Posterior cingulate gyrus (tissue), 11 donors: ENCODE measurements at places on chromosomes 7 and 10.

- no peak for DNase-seq
These were observed 11.5 kb downstream of the IKZF1 start for GRCh38 chr7:50315739-50316671.

- DNase-seq: peak; percentile 34
These were observed 14.6 kb upstream of the PWWP2B start for GRCh38 chr10:132382231-132382922.

DNA sequence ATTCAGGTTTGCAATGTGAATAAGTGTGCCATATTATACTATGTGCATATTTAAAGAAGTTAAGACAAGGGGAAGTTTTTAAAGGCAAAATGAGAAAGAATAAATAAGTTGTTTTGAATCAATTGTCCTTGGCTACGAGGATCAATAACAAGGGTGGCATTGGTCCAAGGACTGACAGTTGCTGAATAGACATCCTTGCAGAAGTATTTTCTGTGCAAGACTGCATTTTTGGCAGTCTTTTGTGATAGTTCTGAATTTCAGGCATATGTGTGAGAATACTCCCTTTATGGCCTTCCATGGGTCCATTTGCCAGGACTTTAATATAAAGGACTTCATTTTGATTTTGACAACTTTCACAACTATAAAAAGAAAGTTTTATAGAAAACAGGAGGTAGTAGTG, 5.4 kb upstream of the LIPA start:
- DNase-seq: no peak

GRCh38 chr10:34275626-34276130, 539.4 kb downstream of the PARD3 start:
- no peak for DNase-seq

- DNase-seq: no peak
These were observed 147.1 kb downstream of the PLXNA4 start for GRCh38 chr7:132429181-132429580.

- DNase-seq: no peak
These were observed 25.6 kb downstream of the VSTM4 start for GRCh38 chr10:49089557-49090188.

GRCh38 chr10:17169803-17170202, 31.7 kb downstream of the TRDMT1 start:
- no peak for DNase-seq

DNA sequence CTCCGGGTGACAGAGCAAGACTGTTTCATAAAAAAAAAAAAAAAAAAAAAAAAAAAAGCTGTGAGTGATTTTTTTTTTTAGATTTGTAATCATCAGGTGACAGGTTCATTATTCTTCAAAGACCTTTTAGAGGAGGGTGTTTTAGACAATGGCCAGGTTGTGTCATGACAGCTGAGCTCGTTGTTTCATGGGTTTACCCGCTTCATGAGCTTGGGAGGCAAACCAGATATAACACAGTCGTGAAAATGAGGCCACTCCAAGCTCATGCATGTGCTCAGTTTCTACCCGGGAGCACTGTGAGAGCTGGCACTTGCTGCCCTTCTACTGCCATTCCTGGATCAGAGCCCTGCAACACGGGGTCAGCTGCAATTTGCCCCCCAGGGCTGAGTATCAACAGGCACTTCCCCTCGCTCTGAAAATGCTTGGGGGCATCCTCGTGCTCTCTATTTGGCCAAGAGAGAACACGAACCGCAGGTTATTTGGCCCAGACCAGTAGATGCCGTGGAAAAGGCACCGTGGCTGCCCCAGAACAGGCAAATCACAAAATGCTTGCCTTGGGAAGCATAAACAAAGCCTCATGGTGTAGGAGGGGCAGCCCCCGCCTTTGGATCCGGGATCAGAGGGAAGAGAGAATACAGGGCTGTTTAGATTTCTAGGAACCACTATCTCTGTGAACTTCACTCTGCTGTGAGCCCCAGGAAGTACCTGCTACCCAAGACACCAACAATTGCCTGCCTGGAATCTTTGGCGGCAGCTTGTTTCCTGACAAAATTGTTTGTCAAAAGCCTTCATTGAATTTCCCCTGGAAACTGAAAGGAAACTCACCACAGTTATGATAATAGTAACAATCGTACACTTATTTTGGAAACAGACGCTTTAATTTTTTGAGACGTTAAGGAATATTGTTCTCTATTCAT, 371.0 kb downstream of the FRMD4A start:
- no peak for DNase-seq

DNA sequence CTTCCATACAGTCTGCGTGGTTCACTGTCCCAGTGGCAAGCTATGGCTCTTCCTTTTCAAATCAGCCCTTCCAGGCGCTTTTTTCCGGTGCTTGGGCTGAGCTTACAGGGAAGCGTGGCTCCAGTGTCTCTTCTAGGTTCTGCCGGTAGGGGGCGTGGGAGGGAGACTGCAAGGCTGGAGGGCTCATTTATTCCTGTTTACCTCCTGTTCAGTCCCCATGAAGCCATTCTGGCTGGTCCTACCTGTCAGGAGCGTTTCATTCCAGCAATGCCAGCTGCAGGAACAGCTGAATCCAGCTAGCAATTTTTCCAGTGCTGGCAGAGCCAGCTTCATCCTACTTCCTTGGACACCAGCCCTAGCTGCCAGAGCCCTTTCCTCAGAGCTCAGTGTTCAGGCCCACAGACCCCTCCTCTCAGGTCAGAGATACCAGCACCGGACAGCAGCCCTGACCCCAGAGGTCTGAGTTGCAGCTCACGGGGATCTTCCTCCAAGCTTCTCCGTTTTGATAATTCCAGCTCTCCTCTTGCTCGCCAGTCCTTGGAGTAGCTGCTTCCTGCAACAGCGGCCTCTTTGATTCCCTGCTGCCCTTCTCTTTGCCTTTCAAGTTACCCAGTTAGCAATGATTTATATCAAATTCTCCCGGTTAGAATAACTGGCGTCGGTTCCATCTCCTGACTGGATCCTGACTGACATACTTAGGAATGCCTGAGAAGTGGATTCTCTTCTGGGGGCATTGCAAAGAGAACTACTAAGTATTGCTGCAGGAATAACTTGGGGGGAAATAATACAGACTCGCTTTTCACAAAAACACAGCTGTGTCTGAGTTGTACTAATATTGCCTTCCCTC, 129.8 kb downstream of the FRMD4A start:
- DNase-seq: no peak

DNA sequence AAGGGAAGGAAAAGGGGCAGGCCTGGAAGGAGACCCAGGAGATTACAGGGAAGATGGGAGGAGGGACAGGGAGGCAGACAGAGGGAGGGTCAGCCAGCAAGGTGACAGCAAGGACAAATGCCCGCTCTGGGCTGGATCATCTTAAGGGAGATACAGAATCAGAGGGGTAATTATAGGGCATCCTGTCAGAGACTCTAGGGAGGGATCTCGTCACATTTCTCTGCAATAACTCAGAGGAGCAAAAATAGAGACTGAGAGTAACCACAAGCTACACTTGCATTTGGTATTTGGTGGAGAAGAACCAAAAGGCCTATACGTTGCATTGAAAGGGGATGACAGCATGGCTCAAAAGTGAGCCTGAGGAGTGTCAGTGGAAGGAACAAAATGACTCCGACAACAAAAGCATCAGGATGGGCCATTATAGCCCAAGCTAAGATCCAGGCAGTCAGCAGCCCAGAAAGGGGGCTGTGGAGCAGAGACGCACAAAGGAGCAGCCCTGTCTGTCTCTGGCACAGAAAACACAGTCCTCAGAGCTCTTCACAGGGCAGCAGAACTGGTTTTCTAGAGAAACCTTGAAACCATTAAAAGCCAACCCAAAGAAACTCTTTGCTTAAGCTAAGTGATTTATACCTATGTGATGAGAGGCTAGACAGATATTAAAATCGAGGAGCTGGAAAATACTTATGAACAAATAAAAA, 430.2 kb upstream of the VSTM2A start:
- DNase-seq: no peak

DNA sequence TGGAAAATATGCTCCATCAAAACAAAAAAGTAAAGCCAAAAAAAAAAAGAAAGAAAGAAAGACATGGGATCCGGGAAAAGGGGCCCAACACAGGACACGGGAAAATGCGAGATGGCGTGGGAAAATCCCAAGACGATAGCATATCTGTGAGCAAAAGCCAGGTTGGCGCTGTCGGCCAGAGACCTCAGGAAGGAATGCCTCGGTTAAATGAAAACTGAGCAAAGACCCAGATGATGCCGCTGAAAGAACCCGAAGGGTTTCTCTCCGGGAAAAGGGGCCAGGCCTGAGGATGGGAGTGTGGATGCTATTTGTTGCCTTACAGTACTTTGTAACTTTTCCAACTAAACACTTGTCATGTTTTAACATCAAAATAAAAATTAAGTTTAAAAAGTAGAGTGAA, 49.5 kb upstream of the PPP2R2D start:
- peak; percentile 56 for DNase-seq

DNA sequence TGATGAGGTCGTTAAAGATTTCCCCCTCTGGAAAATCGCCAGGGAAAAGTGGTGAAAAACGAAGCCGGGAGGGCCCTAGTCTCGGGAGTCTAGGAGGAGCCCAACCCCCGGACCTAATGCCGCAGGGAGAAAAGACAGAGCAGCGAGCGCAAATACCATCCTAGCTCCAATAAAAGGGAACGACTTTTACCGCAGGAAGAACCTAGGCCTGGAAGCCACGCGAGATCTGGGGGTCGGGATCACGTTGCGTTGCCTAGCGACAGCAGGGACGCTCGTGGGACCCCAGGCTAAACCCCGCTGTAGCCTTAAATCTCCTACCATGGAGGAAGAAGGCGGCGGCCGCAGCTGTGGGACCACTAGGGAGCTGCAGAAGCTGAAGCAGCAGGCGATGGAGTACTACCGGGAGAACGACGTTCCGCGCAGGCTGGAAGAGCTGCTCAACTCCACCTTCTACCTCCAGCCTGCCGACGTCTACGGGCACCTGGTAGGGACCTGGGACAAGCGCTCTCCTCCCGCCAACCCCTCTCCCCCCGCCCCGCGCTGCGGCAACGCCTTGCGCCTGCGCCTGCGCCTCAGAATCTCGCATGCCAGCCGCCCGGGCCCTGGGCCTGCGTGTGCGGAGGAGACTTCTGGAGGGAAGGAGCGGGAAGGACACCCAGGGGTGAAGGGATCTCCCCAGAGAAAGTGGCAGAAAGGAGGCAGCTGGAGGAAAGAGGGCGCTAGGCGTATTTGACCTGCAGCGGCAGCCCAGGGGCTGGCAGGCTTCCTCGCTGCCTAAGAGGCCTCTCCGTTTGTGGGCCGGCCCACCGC, at the start of gene ENO4:
ENO4 (plus strand) TSS at position 252 of the 810 bp plus-strand sequence; CDS start at position 320, 68 bp downstream.
- DNase-seq: peak; percentile 83

DNA sequence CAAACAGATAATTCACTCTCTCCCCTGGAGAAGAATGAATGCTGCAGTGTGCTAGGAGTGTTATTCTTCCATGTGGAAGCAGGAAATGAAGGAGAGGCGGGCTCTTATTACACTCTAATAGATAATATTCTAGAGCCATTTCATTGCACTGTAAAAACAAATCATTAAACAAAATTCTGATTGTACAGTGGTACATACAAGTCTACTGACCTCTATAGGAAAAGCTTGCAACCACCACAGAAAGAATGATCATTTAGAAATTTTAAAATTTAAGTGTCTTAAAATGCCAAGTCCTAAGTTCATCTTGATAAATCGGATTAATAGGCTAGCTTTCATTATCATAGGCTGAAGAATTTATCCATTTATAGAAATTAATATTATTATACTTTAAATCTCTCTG, 960.3 kb upstream of the LRRN3 start:
- no peak for DNase-seq

DNA sequence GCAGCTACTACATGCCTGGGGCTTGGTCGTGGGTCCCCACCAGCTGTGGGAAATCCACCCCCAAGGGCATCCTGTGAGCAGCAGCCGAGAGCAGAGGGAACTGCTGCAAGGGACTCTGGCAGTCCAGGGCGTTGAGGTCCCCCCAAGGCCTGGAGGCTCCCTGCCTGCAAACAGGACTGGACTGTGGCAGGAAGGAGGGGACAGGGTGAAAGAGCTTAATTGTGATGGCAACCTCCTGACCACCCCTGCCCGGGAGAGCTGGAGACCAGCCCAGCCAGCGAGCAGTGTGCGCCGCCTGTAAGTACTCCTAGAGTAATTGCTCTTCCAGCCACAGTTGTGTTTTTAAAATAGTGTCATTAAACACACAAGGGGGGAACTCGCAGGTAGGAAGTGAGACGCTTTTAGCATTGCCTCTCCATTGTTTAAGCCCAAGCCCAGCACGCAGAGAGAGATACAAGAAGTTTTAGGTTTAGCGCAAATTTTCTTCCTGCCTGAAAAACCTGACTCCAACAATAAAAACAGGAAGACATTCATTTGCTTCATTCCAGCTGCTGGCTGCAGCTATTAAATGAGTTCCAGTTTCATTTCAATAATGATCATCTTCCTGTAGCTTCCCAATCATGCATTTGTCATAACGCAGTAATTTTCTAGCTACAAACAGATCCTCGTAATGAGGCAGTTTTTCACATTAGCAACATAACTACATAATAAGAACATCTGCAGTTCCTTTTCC, 111.1 kb downstream of the EBF3 start:
- DNase-seq: no peak

DNA sequence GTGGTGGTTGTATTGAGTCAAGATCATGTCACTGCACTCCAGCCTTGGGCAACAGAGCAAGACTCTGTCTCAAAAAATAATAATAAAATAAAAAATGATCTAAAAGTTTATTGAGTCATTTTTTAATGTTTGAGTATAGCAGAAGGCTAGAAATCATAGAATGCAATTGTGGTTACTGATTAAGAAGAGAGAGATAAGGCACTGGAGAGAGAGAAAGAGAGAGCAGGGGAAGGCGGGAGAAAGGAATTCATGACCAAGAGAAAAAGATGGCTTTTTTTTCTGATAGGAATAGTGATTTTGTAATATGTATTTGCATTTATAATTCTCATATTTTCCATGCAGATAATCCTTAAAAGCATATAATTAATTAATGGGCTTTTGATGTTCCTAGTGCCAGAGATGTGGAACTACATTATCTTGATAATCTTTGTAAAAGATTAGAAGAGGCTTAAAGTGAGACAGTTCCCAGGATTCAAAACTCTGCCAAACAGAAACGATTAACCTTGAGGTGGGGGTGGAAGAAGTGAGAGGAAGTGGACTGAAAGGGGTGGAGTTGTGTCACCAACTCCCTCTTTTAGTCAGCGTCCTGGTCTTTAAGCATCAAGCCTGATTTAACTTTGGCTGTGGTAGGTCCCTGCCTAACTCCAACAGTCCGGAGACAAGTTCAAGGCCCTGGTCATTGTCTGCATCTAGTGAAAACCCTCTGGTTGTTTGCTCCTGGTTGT, 76.2 kb downstream of the CHN2 start:
- no peak for DNase-seq

GRCh38 chr10:63114031-63114814, 18.9 kb upstream of the NRBF2 start:
- DNase-seq: no peak

GRCh38 chr7:37769291-37769690, 79.1 kb upstream of the NME8 start:
- no peak for DNase-seq

- DNase-seq: no peak
These were observed 69.1 kb downstream of the ZNRF2 start for GRCh38 chr7:30353532-30353931.

DNA sequence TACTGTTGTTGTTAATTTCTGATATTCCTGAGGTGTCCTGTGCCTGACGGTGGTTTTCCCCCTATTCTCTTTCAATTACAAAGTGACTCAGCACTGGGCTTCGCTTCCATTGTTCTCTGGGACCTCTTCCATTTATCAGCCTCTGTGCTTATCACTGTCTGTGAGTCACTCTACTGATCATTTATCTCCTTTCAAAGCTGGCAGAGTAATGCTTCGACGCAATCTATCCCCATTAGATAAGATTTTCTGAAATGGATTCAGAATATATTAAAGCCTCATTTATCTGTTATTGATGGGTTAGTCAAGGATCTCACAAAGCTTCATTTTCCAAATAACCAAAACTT, 679.2 kb downstream of the SDK1 start:
- DNase-seq: no peak
